Upper lobe of right lung (tissue), 1 donor: ENCODE measurements at places on chromosomes 2 and 18.

GRCh38 chr18:11591957-11592356 is 17.4 kb upstream of the SLC35G4 start:
- no peak for DNase-seq

- no peak for DNase-seq
Observed at GRCh38 chr2:69034122-69034521, 21.1 kb downstream of the ANTXR1 start.

DNA sequence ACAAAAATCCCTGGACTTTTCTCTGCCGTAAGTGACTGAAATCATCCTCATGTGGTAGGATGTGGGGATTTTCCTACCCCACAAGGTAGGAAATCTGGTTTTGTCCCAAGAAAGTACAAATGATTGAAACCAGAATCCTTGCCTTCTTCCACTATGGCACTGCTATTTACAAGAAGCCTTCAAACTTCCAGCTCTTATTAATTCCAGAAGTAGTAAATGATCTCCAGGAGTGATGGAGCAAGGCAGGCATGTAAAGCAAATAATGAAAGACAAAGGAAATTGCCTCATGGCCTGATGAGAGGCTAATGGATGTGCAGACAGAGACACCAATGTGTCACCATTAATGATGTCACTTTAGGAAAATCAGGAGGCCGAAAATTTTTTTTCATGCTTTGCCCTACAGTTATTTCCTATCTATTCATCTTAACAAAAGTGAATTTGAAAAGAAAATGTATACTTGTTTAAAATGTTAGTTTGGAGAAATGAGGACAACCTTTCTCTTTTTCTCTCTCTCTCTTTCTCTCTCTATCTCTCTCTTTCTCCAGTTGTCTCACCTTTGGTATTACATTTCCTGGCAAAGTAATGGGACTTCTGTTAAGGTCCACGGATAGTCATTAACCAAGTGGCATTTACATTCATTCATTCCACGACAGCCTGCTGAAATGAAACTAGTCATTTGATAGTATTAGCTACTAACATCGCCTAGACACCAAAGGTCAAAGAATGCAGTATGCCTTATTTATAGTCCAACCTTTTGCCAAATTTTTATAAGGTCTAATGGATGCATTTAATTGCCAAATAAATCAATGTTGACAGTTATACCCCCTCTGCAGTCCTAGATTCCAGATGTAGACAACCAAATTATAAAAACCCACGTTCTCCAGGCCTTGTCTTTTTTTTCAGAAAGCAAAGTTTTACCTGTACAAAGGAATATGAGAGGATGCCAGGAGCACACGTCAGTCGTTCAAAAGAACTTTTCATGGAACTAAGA is 5.0 kb upstream of the EVA1A start:
- no peak for DNase-seq

DNA sequence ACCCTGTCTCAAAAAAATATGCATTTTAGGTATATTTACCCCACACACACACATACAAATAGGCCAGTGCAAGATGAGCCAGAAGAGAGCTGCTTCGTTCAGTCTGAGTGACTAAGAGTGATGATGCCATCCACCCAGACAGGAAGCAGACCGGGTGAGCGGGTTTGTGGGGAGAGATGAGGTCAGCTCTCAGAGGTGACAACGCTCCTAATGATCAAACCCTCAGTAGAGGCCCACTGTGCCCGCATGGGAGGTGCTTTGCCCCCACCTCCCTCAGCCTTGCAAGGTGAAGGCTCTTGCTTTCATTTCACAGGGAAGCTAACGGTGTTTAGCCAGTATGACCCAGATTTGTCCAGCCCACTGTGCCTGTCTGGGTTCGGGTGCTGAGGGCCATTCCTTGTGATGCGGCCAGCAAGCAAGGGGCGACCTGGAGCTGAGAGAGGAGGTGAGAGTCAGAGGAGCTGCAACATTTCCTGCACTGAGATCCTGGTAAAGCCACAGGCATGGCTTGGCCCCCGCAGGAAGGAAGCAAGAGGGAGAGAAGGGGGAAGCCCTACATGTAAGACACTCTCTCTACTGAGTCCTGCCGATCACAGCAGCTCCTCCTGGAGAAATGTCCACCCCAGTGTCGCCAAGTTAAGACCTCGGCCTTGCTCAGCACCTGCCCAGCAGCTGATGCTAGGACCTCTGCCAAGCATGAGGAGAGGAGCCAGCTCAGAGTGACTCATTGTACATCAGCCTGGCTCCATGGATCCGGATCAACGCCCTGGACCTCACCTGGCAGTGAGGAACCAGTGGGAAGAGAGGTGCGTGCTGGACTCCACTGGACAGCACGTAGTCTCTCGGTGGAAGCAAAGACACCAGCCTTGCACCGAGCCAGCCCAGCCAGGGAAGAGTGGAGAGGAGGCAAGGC is 37.0 kb downstream of the NIFK start:
- peak; percentile 67 for DNase-seq

GRCh38 chr2:176454893-176455815 is 185.9 kb downstream of the MTX2 start:
- DNase-seq = peak; percentile 83

DNA sequence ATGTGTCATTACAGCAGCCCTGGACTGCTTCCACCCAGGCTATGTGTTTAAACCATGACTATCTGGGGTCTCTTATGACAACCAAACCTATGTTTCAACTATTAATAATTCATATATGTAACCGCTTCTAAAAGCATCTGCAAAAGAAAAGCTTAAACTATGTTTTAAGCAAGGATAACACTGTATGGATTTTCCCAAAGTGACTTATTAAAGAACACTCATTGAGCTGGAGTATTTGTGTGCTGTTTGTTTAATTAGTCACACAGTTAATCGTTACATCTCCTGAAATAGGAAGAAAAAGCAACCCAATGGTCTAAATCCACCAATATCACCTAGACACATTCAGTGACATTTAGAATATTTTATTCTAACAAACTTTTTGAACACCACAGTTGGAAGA is 51.3 kb downstream of the TMEM163 start:
- DNase-seq = no peak

DNA sequence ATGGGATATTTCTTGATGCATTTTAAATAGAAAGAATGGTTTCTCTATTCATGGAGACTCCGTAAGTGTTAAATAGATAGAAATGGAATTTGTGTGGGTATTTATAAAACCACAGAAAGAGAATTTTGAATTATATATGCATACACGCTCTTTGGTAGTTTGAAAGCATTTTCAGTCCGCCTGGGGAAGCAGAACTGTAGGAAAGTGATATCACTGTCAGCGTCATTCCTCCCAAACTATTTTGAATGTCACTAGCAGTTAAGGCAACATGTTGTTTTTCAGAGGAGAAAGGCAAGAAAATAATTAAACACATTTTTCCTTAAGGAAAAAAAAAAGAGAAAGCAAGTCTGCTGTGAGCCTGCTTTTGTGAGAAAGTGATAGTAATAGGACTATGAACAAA is 8.7 kb upstream of the ERMN start:
- DNase-seq = no peak

DNA sequence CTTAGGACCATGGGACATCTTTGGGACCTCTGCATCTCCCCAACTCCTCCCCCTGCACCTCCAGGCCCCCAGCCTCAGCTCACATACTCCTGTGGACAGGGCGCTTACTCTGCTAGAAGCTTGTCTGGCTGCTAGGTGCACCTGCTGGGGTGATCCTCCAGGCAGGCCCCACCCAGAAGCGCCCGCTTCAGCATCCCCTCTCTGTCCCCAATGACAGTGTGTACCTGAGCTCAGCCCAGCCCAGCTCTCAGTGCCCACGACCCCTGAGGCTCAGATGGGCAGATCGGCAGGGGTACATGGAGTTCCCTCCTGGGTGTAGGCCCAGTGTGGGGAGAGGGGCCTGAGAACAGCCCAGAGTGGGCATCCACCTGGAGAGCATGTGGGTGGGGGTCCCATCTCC is 5.9 kb downstream of the TEKT4 start:
- DNase-seq = no peak

DNA sequence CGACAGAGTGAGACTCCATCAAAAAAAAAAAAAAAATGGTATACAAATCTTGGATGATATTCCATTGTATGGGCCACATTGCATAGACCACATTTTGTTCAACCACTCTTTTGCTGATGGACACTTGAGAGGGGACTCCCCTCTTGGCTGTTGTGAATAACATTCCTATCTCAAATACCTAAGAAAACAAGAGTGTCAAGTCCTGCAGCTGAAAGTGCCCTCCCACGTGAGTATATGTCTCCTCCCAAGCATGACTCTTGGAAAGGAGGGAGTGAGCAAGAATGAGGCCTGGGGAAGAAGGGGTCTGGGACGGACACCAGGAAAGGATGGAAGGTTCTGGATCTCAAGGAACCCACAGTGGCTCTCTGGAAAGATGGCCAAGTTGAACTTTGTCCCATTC is 36.0 kb upstream of the NPAS2 start:
- no peak for DNase-seq

DNA sequence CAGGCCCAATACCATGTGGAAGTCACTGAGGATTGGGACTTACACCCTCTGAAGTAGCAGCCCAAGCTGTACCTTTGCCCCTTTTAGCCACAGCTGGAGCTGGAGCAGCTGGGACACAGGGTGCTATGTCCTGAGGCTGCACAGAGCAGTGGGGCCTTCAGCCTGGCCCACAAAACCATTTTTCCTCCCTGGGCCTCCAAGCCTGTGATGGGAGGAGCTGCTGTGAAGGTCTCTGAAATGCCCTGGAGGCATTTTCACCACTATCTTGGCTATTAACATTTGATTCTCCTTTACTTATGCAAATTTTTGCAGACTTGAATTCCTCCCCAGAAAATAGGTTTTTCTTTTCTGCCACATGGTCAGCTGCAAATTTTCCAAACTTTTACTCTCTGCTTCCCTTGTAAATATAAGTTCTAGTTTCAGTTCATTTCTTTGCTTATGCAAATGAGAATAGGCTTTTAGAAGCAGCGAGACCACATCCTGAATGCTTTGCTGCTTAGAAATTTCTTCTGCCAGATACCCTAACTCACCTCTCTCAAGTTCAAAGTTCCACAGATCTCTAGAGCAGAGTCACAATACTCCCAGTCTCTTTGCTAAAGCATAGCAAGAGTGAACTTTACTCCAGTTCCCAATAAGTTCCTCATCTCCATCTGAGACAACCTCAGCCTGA is 213.8 kb upstream of the MGAT5 start:
- no peak for DNase-seq

GRCh38 chr2:158926478-158926948 is 41.9 kb upstream of the TANC1 start:
- no peak for DNase-seq

DNA sequence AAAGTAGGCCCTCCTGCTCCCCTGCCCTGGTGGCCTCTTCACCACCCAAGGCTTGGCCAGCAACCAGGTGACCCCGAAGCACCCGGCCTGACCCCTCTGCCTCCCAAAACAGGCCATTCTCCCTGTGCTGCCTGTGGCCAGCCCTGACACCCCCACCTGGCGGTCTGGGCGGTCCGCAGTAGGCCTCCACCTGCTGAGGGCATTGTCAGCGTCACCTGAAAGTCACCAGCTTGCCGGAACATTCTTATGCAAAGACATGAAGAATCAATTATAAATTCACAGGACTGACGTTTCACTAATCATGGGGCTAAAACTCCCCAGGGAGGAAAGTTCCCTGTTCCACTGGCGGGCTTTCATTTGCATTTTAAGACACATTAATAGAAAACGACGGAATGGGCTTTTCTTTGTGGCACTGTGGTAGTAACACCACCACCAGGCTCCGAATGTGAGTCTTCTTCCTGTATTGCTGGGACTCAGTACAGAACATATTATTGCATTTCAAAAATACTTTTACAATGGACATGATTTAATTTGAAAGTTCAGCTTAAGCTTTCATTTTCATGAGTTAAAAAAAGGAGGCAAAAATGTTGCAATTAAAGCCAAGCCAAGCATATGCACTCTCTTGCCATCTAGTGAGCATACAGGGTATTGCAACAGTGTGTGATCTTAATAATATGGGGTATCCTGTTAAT is 57.4 kb downstream of the ADI1 start:
- DNase-seq = no peak

DNA sequence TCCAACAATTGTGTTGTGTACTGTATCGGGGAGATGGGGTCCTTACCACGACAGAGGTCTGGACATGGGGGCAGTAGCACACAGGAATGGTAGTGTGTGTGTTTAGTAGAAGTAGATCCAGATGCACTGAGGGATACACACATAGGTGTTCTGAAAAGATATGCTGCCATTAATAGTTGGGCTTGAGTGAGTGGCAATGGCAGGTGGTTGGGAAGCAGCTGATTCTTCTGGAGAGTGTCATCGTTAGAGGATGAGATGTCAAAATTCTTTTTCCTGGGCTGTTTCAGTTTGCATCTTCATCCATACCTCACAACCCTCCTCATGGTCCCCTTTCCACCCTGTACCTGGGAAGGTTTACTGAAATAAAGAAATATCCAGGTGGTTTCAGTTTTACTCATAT is 66.6 kb downstream of the UGGT1 start:
- DNase-seq = no peak

GRCh38 chr18:44741511-44741910 is 60.8 kb downstream of the SETBP1 start:
- DNase-seq = no peak

DNA sequence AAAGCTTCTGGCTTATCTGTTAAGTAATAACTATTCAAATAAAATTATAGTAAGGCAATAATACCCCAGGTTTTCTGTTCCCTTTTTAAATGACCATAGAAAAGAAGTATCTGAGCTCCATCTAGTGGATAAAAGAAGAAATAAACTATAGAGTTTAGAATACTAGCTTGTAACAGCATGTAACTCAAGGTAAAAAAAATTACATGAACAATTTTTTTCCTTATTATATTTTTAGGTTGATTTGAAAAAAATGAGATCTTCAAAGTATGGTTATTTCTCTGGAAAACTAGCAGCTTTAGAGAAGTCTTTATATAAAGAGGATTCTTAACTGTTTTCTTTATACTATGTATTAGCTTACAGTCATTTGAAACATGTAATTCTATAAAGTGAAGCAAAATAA is 58.1 kb downstream of the NCKAP1 start:
- DNase-seq = no peak

- peak; percentile 46 for DNase-seq
Observed at GRCh38 chr2:240284503-240285259, 144.2 kb upstream of the OTOS start.

DNA sequence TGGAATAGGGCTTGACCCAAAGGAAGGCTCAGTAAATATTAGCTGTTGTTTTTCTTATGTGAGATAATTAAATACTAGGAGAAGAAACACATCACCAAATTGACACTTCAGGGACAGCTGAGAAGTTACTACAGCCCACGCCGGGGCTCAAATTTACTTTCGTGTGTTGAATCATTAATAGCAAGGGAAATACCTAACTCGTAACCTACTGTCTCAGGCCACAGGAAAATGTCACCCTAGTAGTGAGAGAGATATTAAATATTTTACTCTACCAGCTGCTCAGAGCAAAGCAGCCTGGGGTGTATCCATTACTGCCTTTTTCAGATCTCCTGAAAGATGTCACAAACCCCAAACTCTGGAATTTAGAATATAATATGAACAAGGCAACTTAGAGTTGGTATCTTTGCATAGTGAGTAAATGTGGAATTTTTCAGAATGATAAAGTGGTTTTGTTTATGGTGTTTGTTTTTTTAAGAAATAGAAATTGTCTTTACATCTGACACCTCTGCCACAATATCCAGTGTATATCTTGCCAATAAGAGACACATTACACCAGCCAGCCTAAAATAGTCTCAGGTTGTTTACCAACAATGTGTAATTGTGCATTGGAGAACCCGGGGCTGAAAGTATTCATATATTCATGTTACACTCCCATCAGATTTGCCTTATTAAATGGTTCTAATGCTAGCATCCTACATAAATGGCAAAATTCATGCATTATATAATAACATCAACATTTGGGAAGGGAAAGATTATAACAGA is 48.4 kb downstream of the ATP8B1 start:
- no peak for DNase-seq

GRCh38 chr2:165601928-165602521 is 132.5 kb downstream of the CSRNP3 start:
- no peak for DNase-seq
